ENCODE measurements at places on chromosomes 7 and 10.

DNA sequence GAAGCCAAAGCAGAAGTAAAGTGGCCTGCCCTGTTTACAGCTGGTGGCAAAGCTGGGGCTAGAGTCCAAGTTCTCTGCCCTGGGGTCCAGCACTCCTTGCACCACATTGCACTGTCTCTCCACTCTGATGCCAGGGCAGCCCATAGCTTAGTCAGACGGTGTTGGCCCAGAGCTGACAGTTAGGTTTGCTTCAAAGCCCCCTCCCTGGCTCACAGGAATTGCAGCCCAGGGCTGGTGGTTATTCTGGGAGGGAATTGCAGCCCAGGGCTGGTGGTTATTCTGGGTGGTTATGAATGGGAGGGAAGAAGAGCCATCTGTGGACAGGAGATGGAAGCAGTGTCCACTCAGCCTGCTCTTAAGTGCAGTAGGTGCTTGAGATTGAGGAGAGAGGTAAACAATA lies 88.9 kb downstream of the SCRN1 start:
- no peak for DNase-seq

- peak; percentile 49 for DNase-seq
These were observed 750 bp downstream of the ZNF398 start for GRCh38 chr7:149147752-149148653.

DNA sequence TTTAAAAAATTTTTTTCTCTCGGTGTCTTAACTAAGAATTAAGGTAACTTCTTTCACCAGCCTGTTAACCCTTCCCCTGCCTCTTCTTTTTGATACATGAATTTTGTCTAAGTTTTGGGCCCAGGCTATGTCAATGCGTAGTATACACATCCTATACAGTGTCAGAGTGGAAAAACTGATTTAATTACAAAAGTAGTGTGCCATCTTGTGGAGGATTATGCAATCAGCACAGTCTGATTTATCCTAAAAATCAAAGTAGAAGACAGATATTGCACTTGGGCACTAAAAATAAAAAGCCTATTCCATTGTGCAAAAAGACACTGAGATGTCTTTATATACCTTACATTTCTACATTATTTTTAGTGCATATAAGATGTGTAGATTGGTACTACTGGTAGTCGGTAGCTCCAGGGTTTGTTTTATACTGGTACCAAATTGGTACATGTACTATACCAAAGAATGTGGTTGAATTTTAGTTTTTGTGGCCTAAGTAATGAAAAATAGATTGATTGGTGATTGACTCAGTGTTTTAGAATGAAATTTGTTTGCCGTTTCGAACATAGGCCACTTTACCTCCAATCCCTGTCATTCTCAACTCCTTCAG lies 96.6 kb downstream of the MKLN1 start:
- DNase-seq, result peak; percentile 70

DNA sequence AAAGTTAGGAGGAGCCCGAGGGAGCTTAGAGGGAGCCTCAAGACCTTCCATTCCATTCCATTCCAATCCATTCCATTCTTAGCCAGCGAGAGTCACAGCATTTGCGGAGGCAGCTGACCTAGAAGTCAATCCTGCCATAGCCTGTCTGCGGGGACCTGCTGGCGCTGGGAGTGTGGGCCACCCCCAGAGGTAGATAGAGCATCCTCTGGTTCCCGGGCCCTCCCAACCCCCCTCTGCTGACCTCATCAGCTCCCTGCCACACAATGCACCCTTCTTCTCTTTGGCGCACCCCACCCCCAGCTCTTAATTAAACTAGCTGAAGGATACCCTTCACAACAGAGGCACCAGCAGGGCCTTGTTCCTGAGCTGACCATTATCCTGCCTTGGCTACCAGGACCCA lies 152.5 kb upstream of the ZMIZ1 start:
- DNase-seq, result no peak

DNA sequence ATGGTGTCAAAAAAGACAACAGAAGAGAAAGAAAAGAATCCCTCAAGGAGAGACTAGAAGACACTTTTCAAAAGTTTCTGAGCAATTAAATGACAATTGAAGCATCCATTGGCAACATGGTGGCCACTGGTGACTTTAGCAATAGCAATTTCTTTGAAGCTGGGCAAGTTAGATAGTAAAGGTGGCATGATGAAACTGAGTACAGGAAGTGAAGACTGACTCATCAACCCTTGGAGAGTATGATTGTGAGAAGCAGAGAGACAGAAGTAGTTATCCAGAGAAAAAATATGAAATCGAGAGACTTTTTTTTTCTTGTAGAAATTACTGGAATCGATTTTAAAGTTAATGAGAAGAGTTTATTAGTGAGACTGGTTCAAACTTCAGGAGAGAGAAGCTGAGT lies 52.5 kb downstream of the DGKB start:
- no peak for DNase-seq

DNA sequence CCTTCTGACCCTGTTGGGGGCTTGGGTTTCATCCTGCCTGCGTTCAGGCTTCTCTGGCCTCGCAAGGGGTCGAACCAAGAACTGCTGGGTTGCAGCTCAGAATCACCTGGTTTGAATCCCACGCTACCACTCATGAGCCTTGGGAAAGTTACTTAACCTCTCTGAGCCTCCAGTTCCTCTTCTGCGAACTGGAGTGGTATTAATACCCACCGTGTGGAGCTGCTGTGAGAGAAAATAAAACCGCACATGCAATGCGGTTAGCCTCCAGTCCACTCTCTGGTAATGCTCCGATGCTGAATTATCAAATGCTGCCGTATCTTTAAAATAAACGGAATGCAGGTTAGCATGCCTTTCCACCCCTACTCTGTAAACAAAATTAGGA lies 171.9 kb downstream of the ARHGAP12 start:
- DNase-seq, result no peak

- no peak for DNase-seq
These were observed 31.2 kb downstream of the JCAD start for GRCh38 chr10:30028006-30028737.

DNA sequence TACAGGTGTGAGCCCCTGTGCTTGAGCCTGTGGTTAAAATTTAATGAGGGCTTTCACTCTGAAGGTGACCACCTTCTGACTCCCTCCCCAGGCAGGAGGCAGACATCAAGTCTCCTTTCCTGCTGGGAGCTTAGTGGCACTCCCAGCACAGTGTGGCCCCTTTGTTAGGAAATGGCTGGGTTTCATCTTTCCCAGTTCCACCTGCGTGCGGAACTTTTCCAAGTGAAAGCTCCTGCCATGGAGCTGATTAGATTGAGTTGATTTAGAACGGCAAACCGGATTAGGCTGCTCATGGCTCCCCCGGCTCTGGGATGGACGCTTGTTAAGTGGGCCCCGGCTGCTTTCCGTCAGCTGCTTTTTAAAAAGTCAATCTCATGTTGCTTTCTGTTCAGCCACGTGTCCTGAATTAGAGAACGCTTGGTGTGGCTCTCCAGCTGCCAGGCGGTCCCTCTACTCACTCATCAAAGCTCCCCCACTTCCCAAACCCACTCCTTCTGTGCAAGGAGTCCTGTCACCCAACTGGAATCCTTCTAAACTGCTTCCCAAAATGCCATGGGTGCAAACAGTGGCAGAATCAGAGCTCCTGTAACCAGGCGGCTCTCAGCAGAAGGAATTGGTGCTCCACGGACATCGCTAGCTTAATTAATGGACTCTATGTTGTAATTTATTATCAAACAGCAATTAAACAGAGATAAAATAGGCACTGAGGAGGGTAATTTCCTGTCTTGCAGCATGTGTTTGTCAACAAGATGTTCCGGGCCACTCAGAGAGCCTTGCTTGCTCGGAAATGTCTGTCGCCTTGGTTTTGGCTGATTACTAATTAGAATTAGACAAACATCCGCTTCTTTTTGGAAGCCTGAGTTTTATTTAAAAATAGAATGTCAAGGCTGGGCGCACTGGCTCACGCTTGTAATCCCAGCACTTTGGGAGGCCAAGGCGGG lies 551.2 kb downstream of the GALNT17 start:
- peak; percentile 65 for DNase-seq

DNA sequence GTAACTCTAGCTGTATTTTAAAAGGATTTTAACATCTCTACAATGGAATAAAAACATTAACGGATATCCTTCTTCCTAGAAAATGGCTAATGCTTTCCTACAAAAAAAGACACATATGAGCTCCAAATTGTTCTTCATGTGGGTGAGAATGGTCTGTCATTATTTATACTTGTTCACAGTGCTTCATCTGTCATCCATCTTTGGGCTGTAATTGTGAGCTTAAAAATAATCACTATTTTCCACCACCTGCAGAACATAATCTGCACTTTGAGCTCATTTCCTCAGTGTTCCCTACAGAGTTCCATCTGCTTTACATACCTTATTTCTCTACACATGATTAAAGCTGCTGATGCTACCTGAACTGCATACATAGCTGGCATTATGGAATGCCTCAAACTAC lies 979.1 kb upstream of the C7orf33 start:
- peak; percentile 50 for DNase-seq

- no peak for DNase-seq
These were observed 12.0 kb upstream of the PRKCQ start for GRCh38 chr10:6592080-6592479.

DNA sequence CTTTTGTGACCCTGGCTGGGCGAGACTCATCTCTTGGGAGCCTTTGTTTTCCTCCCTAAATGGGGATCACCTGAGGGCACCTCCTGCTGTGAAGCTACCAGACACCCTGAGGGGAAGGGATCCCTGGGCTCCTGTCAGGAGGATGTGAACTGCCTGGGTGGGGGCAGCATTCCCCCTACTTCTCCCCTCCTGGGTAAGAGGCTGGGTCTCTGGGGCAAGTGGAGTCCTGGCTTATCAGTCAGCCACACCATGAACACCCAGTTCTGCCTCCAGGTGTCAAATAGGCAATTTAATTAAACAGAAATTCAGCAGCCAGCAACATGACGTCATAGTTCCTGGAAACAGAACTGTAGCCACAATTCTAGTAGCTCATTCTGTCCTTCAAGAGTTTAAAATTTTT lies 97.7 kb upstream of the RET start:
- no peak for DNase-seq

- no peak for DNase-seq
These were observed 1015.2 kb downstream of the XPNPEP1 start for GRCh38 chr10:108908096-108908495.
